Stimulated activated CD8-positive, alpha-beta memory T cell treated with anti-CD3 and anti-CD28 coated beads, Interleukin-15, amount 100 ng/mL, for 48 hours (primary cell): ENCODE measurements at places on chromosomes 4 and X.

DNA sequence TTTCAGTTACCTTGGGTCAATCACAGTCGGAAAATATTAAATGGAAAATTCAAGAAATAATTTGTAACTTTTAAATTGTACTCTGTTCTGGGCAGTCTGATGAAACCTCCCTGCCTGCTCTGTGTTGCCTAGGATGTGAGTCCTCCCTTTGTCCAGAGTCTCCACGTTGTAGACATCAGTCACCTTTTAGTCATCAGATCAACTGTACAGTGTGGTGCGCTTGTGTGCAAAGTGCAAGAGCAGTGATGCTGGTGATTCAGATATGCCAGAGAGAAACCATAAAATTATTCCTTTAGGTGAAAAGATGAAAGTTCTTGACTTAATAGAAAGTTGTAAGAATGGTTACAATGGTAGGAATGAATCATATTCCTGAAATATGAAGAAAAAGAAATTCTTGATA lies 1.4 kb downstream of the SPATA4 start:
- peak; percentile 23 for DNase-seq

GRCh38 chr4:143084566-143084965 lies 100.2 kb upstream of the USP38 start:
- DNase-seq, result no peak

DNA sequence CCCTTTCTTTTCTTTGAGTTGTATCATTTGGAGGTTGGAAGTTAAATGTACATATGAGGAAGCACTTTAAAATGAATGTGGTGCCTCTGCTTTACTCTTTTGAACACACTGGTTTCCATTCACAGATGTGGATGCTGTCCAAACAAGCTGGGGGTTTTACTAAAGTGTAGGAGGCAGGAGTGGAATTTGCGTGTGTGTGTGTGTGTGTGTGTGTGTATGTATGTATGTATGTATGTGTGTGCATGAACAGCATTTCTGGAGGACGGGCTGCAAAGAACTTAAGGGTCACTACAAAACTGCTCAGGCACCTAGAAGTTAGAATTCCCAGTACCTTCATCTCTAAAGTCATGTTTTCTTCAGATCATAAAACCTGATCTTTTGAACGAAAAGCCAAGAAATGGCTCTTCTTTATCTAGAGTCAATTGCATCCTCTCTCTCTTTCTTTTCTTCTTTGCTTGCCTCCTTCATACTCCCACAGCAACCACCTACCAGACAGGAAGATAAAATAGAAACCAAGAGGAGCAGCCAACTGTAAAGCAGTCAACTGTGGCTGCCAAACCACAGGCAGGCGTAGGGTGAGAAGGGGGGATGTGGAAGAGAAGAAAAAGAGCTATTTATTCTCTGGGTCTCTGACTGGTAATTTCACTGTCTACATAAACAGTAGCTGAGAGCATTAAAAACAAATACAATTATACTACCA lies 177.0 kb upstream of the RASGEF1B start:
- peak; percentile 39 for DNase-seq

- DNase-seq, result no peak
Measured at GRCh38 chr4:83025563-83025962, 9.4 kb upstream of the COPS4 start.

DNA sequence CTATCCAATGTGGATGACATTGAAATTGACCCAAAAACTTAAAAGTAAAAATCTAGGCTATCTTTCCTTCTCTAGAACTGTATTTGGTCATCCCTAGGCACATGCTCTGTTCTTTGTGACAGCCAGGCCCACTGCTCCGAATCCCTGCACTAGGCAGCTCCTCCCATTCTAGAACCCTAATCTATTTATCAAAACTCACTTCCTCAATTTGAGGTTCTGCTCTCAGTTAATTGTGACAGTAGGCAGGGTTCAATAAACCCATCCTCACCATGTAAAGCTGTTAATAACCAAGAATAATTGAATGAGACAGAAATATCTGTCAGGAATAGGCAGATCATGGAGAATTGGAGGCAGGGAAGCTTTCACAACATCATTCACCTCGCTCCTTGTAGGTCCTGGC lies 51.9 kb upstream of the IRF2 start:
- no peak for DNase-seq

GRCh38 chr4:2402048-2402842 lies 16.2 kb downstream of the ZFYVE28 start:
- no peak for DNase-seq

DNA sequence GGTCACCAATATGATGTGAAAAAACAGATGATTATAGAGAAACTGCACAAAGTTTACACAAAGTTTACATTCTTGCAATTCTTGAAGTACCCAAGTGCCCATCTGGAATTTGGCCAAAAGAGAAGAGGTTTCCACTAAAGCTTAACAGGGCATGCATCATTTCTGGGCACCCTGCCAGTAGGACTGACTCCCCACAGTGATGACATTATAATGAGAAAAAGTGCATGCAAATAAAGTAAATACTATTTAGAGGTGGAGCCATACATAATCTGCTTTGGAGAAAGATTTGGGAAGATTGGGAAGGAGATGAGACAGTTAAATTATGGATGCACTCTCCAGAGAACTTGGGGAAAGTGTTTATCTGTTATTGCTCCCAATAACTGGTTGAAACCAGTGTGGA lies 93.7 kb upstream of the TRPC3 start:
- DNase-seq, result no peak

DNA sequence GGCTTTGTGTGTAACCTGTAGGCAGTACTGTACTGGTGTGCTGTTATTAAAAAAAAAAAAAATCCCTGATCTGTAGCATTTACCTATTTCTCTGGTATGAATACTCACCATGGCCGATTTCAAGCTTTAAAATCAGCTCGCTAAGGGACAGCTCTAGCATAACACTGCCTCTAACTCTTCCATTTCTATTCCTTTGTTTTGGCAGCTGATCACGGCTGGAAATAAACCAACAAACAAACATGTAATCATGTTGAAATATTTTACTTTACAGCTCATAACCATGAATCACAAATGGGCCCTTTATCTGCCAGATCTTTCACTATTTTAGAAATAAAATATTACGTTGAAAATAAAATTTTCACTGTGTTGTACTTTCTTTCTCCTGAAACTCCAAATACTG lies 60.5 kb upstream of the IL15 start:
- no peak for DNase-seq

DNA sequence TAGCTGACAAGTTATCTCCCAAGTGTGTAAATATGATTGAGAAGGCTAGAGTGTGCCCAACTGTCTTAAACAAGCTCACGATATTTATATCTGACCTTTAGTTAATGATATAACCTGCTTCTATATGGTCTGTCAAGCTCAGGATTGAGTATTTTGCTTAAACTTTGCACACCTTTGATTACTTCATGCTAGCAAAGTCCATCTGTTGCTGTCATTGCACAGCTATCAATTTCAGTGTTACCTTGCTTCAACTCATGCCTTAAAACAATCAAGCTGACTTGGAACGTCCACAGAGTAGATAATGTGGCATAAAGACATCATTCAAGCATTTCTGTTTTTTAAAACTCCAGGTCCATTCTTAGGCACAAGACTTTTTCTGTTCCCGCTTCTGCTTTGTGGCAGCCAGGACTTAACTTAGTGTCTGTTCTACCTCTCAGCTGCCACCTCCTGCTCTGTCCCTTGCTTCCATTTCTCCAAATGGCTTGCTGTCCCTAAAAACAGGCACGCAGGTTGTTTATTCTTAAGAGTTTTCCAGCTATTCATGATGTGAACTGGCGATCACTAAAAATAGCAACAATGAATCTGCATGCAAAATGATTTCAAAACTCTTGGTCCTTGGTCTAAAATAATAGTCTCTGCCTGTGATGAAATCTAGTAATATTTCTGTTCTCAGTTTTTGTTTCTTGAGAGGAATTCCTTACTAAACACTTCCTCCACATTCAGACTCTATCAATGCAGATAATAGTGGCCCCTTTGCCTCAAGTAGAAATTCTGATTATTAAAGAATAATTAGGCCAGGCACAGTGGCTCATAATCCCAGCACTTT lies 16.3 kb upstream of the NEIL3 start:
- DNase-seq, result no peak

DNA sequence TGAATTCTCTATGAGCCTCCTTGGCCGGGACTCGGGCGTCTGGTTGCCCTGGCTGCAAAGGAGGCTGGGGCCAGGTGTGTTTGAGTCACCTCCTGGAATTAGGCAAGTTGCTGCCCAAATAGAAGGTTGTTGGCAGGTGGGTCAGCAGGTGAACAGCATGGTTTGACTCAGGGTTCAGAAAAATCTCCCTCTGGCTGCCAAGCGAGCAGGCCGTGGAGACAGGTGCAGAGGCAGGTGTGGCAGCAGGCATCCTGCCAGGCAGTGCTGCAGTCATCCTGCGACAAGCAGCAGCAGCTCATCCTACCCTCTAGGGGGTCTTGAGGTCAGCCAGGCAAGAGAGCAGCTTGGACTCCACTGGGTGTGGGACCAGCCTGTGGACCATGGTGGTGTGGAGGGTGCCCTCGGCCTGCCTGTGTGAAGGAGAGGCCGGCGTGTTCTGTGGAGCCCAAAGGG lies 8.2 kb downstream of the MSANTD1 start:
- no peak for DNase-seq

- DNase-seq, result no peak
Measured at GRCh38 chrX:101595739-101596419, 21.9 kb downstream of the ARMCX6 start.

- DNase-seq, result no peak
Measured at GRCh38 chr4:70927502-70928137, 25.5 kb downstream of the MOB1B start.

GRCh38 chr4:21795091-21795490 lies 153.5 kb downstream of the KCNIP4 start:
- DNase-seq, result no peak

GRCh38 chr4:123345137-123345934 lies 51.3 kb upstream of the SPRY1 start:
- no peak for DNase-seq
